ENCODE measurements at places on chromosomes 5 and 9.

GRCh38 chr9:6007770-6008168 is 7.7 kb downstream of the RANBP6 start:
- DNase-seq = peak; percentile 68

GRCh38 chr5:176519810-176520720 is 17.1 kb downstream of the RNF44 start:
- no peak for DNase-seq

GRCh38 chr9:74920944-74921626 is 31.6 kb downstream of the C9orf40 start:
- no peak for DNase-seq

- no peak for DNase-seq
These were observed 1.3 kb downstream of the PSAT1 start for GRCh38 chr9:78298046-78298765.

DNA sequence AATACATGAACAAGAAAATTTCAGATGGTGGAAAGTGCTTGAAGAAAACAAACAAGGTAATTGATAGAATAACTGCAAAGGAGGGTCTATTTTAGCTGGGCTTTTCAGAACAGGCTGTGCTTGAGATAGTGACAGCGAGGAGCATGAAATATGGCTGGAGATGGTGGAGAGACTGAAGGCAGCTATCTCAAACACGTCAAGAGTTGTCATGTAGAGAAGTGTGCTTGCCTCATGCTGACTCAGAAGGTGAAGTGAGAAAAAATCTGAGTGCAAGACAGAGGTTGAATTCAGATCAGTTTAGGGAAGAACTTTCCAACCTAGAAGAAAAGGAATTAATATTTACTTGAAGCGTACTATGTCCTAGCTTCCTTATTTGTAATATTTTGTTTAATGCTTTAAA is 115.5 kb upstream of the RANBP3L start:
- DNase-seq = no peak

- DNase-seq = peak; percentile 60
These were observed at the start of gene NCS1 for GRCh38 chr9:130172161-130172857. TSS of gene NCS1 (plus strand) at chr9:130172404. CDS start at chr9:130172664, 260 bp downstream.

DNA sequence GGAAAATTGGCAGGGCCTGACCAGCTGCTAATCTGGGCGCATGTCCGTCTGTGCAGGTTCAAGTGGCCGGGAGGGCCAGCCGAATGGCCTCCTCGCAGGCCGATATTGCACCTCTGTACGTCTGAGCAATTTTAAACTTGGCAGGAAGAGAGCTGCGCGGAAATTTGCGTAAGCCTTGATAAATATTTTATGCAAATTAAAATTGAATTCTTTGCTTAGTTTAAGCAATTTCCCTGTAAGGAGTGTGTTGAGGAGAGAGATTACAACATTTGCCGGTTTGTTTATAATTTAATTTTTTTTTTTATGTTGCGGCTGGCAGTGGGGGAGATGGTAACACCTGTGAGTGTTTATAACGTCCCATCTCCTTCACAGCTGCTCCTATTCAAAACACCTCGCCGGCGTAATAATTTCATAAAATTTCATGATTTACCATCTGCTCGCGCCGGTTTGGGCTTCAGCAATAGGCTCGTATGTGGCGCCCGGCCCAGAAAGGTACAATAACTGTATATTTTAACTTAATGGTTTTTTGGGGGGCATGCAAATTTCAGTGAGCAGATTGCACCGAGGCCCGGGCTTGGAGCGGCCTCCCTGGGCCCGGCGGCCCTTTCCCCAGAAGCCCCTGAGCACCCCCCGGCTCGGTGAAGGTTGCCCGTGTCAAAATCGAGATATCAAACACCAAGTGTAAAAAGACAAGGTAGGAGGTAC is 269.4 kb upstream of the MVB12B start:
- DNase-seq = no peak

DNA sequence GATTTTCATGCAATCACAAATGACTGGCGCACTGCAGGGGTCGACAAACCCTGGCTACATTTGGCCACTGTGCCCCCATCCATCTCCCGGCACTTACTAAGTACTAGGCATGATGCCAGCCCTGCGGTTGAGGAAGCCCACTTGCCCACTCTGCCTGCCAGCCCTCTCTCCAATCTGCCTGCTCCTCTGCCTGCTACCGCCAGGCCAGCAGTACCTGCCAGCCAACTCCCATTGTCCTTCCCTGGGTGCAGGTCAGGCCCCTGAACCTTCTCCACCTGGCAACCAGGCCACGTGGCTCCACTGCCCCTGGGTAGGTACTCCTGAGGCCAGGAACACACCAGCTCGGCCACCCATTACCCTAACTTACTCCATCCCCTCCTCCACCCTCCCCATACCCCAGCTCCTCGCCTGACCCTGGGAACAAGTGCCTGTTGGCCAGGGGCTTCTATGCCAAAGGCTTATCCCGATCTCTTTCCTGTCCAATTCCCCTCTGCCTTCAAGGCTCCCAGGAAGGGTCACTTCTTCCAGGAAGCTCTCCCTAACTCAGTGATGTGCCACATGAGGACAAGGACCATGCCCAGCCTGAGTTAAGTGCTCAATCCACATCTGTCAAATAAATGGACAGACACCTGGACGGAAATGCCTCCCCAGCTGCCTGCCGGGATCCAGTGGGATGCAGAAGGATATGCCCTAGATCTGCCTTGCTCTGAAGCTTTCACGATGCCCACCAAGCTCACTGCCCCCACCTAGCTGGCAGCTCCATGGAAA is 6.6 kb downstream of the EEIG1 start:
- DNase-seq = no peak

DNA sequence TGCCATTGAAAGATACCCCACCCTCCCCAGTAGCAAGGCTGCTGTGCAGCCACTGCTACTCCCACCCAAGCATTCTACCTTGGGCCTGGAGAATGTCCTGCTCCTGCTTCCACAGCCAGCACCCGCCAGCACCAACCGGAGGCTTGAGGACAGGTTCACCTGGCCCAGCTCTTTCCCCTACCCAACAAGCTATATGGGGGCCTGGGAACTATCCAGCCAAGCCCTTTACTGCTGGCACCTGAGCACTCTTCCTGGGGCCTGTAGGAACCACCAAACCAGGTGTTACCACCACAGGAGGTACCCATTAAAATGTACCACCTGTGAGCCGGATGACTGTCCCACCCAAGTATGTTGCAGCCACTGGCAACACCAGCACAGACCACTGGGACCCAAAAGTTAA is 86.1 kb upstream of the GHR start:
- DNase-seq = no peak

DNA sequence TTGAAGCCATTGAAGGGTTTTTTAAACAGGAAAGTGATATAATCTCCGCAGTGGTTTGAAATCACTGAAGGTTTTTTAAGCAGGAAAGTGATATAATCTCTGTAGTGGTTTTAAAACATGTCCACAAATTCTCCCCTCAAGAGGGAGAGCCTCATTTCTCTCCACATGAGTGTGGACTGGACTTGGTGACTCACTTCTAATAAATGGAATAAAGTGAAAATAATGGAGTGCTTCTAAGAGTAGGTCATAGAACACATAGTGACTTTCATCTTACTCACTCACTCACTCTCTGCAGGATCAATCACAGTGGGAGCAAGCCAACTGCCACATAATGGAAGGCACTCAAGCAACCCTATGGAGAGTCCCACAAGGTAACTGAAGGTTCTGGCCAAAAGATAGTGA is 12.0 kb downstream of the CTNNAL1 start:
- no peak for DNase-seq

DNA sequence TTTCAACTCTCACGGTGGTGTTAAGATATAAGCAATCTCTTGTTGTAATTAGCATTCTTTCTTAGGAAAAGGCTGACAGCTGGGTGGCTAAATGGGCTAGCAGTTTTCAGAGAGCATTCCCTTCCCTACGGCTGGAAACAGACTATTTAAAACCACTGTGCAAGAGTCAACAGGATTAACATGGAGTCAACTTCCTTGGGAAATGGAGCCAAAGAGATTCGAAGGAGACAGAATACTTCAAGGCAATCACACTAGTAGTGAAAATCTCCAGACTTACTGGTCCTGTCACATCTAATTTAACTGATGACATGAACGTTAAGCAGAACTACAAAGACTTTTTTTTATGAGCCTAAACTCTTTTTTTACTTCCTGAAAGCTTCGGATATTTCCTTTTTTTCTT is 453.3 kb upstream of the ITGA1 start:
- DNase-seq = no peak

DNA sequence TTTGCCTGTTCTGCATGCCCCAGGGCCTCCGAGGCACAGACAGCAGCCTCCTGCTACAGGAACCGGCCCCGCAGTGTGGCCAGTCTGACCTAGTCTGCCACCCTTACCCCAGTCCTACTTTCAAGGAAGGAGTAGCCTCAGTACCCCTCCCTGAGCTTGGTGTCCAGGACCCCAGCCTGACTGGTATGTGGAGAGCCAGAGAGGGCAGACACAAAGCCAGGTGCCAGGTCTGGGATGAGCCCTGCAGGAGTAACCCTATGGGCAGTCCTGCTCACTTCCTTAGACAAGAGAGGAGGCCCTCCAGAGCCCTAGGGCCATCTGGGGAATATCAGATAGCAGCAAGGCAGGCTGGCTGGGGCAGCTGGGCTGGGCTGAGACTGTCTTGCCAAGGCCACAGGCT is 67.8 kb downstream of the NRG2 start:
- no peak for DNase-seq

GRCh38 chr5:168798065-168799023 is 219.2 kb upstream of the PANK3 start:
- DNase-seq = no peak

DNA sequence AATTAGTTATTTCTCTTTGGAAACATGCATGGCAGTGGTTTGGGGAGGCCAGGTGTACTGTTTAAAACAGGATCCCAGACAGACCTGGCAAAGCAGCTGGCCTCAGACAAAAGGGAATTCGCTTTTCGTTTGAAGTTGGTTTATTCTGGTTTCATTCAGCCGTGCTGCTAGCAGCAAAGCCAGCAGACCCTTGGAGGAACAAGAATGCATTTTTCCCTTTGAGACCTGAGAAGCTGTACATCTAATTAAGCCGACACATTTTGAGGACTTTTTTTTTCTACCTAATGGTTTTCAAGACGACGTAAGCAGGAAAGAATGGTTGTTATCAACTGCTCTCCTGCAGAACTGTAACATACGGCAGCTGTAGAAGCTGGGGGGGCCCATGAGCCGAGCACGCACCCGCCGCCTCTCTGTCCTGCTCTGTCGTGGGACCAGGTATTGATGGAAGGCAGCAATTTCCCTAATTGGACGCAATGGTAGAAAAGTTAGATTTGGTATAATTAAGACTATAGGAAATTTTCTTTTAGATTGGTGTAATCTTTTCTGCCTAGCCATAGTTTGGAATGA is 13.6 kb downstream of the PLEKHG4B start:
- no peak for DNase-seq

DNA sequence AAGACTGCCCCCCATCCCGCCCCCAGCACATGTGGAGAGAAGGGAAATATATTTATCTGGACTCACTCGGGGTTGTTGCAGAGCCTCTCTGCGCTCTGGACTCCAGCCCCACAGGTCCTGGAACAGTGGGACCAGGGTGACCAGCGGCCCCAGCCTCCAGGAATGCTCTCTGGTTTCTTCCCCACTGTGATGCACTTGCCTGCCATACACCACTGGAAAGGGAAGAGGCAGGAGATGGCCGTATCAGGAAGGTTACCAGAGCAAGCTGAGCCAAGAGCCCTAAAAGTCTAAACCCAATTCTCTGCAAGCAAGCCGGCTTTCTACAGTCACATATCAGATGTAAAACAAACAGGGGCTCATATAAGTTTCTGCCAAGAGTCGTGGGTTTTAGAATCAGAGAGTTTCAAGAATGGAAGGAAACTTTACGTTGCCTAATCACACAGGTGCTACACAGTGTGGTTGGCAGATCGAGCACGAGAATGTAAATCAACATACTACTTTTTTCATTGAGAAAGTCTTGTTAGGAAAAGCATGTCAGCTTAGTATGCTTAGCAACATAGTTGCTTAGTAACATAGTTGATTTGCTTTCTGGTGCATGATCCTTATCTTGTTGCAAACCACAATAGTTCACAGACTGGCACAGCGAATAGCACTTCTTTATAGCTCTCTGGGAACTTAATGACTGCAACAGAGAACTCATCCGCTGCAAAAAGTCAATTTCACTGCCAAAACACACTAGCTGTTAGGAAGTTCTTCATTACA is 201.2 kb downstream of the TARS1 start:
- no peak for DNase-seq

GRCh38 chr5:142881076-142881783 is 111.1 kb downstream of the ARHGAP26 start:
- no peak for DNase-seq

- DNase-seq = no peak
These were observed 372.6 kb downstream of the EBF1 start for GRCh38 chr5:158727136-158727535.

DNA sequence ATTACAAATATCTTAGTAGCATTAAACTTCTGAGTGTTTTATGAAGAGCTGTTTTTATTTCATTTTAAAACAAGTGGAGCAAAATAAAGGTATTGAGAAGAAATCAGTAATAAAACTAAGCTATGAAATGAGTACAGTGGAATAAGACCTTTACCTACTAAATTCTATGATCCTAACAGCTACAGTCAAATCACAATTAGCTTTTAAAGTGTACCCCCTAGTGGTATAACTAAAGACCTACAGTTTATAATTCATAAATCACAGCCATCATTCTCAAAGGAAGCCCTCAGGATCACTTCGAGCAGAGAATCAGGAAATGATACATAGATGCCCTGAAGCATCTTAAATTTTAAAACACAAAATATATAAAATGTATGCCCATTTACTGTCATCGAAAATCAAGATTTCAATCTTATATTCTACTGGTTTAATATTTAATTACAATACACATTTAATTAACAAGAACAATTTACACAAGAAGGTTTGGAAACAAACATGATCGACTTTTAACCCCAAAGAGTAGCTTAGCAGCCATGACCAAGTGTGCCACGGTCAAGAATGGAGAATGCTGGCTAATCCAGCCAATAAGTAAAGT is 12.3 kb downstream of the CCNH start:
- no peak for DNase-seq

DNA sequence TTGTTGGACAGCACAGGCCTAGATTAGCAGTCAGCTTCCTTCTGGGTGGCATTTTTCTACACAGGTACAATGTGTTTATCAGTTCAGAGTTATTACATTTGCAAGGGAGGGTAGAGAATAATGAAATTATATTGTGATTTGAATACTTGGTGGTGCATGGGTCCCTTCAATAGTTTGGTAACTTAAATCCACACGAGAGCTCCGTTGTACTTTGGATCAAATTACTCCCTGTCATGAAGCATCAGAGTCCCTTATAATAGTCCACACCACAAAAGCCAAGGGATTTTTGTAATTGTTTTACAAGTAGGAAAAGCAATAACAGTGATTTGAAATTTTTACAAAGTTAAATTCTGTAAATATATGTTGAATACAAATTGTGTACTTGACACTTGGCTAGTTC is 552.4 kb downstream of the PDE4D start:
- DNase-seq = no peak

- no peak for DNase-seq
These were observed 33.7 kb downstream of the GOLGA2 start for GRCh38 chr9:128242124-128242523.

DNA sequence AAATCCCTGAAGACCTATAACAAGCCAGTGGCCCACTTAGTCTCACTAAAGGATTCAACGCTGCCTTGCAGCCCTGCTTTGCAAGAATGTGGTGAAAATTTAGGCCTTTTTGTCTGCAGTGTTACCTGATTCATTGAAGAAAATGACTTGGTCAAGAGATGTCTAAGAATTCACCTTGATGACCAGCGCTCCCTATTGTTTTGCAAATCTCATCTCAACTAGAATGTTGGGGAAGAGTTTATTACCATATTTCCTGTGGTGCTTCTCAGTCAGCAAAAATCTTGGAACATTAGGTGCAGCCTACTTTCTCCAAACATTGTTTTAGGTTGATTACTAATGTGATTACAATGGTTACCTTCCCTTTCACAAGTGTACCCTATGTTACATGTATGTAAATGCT is 53.5 kb downstream of the PLK2 start:
- no peak for DNase-seq

All from activated CD4-positive, alpha-beta T cell treated with anti-CD3 and anti-CD28 coated beads, Interleukin-2, amount 50 U/mL, for 48 hours (primary cell).